Activated CD8-positive, alpha-beta memory T cell treated with anti-CD3 and anti-CD28 coated beads, Interleukin-2, amount 10 ng/mL, durations not matched to agents 7 days and 5 days (primary cell): ENCODE measurements at places on chromosomes 12 and 14.

- peak; percentile 83 for DNase-seq
Measured at GRCh38 chr12:55736780-55737580, 5.9 kb upstream of the GDF11 start.

DNA sequence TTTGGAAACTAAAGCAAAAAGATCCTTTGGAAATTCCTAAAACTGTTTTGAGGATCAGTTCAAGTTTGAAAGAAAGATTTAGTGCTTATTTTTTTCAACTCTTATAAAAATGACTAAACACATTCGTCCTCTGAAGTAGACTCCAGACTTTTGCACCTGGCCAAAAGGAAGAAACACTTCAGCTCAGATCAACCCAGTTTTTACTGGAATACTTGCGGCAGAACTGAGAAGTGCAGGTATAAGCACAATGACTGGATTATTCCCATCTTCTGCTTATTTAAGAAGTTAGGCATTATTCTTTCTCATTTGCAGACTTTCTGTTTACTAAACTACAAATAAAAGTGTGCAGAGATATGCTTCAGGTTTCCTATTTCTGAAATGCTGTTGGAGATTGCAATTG lies 41.9 kb downstream of the PDE6H start:
- no peak for DNase-seq

- no peak for DNase-seq
Measured at GRCh38 chr12:95003921-95004272, 400 bp upstream of the NDUFA12 start.

DNA sequence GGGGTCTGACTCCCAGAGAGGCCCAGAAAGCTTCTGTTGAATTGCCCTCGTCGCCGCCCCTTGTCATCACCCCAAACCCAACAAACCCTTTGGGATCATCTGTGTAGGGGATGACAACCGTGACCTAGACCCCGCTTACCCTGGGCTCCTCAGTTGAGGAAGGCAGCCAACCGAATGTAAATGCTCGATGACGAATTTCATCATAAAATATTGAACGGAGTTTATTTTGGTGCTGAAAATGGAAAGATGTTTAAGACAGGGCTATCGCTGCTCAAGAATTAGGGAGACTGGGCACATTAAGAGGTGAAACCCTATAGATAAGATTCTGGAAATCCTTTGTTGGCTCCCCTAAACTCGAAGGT lies 512 bp downstream of the ACTR10 start:
- DNase-seq, result no peak

GRCh38 chr14:69640931-69641330 lies 29.5 kb downstream of the SUSD6 start:
- no peak for DNase-seq

- DNase-seq, result no peak
Measured at GRCh38 chr12:3732901-3733300, 20.0 kb downstream of the CRACR2A start.

DNA sequence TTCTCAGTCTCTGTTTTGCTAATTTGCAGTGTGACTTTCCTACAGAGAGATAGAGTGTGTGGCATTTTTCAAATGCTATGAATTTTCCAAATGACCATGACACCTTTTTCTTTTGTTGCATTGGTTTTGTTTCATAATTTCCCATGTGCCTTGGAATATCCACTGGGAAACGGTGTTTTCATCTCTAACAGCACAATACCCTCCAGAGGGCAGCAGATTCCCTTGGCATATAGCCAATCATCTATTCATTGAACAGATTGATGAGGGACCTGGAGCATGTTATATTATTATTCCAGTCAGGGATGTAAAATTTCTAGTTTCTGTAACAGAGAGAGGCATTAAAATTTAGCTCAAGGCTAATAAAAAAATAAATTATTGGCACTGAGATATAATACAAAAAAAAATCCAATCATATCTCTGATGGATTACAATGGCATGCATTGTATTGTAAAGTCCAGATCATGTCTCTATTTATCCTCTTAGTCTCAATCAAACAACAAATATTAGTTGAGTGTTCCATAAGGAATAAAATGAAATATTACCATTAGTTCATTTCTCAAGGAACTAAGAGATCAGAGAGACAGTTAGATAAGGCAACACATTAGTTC lies 29.6 kb upstream of the NTN4 start:
- DNase-seq, result no peak

- DNase-seq, result peak; percentile 37
Measured at GRCh38 chr14:96126339-96126782, 78.3 kb upstream of the BDKRB2 start.

DNA sequence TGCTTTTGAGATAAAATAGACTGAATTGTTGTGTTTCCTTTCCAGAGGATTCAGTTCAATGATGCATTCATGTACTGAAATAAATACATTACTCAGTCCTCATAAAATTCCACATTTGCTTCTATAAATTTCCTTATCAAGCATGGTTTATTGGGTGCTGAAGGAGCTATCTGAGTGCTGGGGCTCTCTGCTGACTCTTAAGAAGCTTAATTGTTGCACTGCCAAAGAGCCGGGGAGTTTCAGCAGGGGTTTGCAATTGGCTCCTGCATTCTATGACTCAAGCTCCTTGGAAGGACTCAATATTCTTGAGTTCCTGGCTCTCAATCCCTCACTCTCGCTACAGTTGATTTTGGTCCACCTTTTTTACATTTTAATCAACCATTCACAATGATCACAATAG lies 69.8 kb upstream of the PYGL start:
- no peak for DNase-seq

GRCh38 chr12:19957308-19958125 lies 410.8 kb upstream of the PDE3A start:
- no peak for DNase-seq

DNA sequence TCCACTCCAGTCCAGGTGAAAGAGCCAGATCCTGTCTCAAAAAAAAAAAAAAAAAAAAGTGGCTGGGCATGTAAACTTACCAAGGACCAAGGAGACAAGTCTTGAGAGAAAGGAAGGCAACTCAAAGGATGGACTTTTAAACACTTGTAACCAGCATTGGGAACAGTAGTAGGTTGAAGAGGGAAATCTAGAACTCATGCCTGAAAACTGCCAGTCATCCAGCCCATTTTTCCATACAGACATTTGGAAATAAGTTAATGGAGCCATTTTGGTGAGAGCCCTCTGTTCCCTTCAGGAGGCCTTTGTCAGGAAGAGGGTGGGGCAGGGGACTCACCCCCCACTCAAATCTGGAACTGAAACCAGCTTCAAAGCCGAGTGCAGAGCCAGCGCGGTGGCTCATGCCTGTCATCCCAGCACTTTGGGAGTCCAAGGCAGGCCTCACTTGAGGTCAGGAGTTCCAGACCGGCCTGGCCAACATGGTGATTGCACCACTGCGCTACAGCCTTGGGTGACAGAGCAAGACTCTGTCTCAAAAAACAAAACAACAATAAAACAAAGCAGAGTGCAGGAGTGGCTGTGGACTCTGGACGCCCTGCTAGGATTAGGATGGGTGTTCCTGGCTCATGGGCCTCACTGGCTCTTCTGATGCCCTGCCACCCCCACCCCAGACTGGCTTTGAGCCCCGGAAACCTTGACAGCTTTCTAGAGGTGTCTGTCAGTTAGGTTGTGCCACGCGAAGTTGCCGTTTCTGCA lies 1.6 kb upstream of the MLXIP start:
- no peak for DNase-seq

GRCh38 chr12:54030889-54031471 lies 1.9 kb upstream of the HOXC5 start:
- DNase-seq, result no peak

- no peak for DNase-seq
Measured at GRCh38 chr14:57189070-57189469, 79.6 kb downstream of the EXOC5 start.

- DNase-seq, result no peak
Measured at GRCh38 chr12:12812618-12813119, 477 bp upstream of the DDX47 start.

- DNase-seq, result no peak
Measured at GRCh38 chr12:130545475-130545874, 170.6 kb downstream of the RIMBP2 start.

- no peak for DNase-seq
Measured at GRCh38 chr12:591167-592023, 71.8 kb downstream of the NINJ2 start.
